Mesothelial cell of epicardium (in vitro differentiated cells): ENCODE measurements at places on chromosomes 16 and 17. TPM values are rescaled to one million over a fixed set of nuclear protein-coding genes. Genes with fewer than 3 reads are reported as not detected.

C1QL1 gene
- 2.2 to 3.1 TPM (median 3.0 TPM) in 3 replicates for total RNA-seq

DNA sequence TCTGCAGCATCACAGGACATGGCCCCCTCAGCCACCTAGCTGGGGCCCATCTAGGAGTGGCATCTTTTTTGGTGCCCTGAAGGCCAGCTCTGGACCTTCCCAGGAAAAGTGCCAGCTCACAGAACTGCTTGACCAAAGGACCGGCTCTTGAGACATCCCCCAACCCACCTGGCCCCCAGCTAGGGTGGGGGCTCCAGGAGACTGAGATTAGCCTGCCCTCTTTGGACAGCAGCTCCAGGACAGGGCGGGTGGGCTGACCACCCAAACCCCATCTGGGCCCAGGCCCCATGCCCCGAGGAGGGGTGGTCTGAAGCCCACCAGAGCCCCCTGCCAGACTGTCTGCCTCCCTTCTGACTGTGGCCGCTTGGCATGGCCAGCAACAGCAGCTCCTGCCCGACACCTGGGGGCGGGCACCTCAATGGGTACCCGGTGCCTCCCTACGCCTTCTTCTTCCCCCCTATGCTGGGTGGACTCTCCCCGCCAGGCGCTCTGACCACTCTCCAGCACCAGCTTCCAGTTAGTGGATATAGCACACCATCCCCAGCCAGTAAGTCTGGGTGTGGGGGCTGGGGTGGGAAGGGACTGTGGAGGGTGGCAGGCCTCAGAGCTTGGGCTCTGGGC lies 22.0 kb downstream of the RARA start:
- peaks cover 17% of the 10 kb centered on the region for H3K36me3 ChIP-seq
- H3K27me3 ChIP-seq: no peaks in the 10 kb centered on the region
- no peak overlapping the region for H3K4me3 ChIP-seq
- no peak overlapping the region for H3K27ac ChIP-seq
- no peak for DNase-seq
- H3K4me1 ChIP-seq: peaks cover 34% of the 10 kb centered on the region

DNA sequence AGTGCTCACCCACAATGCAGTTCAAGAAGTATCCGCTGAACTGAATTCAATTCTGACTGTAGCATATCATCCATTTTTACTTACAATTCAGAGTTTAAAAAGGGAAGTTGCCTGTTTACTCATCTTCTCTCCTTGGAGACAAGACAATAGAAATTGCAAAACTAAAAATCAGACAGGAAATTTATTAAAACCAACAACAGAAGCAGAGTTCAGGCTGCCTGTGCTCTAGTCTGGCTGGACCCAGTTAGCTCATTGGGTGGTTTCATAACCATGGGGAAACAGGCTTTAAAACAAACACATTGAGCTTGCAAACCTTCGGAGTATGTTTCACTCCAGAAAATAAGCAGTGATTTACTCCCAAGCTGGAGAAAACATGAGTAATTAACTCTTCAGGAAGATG lies 321.4 kb downstream of the GRIN2A start:
- H3K4me3 ChIP-seq: no peak overlapping the region
- no peak for DNase-seq
- no peaks in the 10 kb centered on the region for H3K36me3 ChIP-seq
- peaks cover 27% of the 10 kb centered on the region for H3K27me3 ChIP-seq
- H3K27ac ChIP-seq: no peak overlapping the region
- H3K4me1 ChIP-seq: no peaks in the 10 kb centered on the region

DNA sequence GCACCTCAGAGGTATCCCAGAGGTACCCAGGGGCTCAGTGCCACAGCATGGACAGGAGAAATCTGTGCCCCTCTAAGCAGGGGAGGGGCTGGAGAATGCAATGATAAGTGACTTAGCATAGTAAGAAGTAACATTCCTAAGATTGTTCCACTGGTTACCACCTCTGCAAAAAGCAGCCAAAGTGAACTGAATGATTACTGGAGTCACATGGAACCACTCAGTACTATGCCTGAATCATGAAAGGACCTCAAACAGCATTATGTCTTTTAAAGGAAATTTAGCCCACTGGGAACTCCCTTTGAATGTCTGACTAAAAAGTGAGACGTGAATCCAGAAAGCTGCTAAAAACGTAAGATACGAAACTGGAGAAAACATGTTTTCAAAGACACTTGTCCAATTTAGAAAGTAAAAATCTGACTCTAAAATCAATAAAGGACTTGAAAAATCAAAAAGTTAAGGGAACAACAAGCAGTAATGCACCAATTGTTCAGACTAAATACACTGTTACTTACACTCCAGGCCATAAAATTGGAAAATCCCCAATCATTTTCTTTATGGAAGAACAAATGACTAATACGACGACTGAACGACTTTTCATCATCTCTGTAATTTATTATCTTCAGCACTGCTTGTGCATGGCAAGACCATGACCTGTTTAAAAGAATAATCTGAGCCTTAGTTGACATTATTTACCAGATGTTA lies 38.6 kb downstream of the LITAFD start:
- H3K4me1 ChIP-seq: peaks cover 6% of the 10 kb centered on the region
- H3K27me3 ChIP-seq: no peaks in the 10 kb centered on the region
- peaks cover 45% of the 10 kb centered on the region for H3K36me3 ChIP-seq

DNA sequence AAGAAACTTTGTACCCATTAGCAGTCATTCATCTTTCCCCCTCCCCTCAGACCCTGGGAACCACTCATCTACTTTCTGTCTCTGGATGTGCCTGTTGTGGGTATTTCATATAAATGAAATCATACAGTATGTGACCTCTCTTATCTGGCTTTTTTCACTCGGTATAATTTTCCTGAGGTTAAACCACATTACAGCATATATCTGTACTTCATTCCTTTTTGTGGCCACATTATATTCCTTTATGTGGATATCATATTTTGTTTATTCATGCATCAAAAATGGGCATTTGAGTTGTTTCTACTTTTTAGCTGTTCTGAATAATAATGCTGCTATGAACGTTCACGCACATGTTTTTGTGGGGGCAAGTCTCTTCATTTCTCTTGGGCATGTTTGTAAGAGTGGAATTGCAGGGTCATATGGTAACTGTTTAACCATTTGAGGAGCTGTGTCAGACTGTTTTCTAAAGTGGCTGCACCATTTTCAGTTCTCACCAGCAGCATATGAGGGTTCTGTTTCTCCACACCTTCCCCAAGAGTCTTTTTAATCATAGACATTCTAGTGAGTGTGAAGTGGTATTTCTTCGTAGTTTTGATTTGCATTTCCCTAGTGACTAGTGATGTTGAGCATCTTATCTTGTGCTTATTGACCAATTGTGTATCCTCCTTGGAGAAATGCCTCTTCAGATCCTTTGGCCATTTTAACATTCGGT lies 3.8 kb downstream of the SNX29 start:
- H3K27me3 ChIP-seq: no peaks in the 10 kb centered on the region
- no peak overlapping the region for H3K27ac ChIP-seq
- H3K36me3 ChIP-seq: no peaks in the 10 kb centered on the region
- peaks cover 27% of the 10 kb centered on the region for H3K4me1 ChIP-seq
- DNase-seq: no peak
